ENCODE measurements at places on chromosomes 11 and 22. TPM values are rescaled to one million over a fixed set of nuclear protein-coding genes. Genes with fewer than 3 reads are reported as not detected.

GRCh38 chr11:45025716-45026492, 75.2 kb upstream of the TP53I11 start:
- no peak overlapping the region for H3K4me3 ChIP-seq
- DNase-seq: no peak
- no peak overlapping the region for H3K27ac ChIP-seq
- H3K36me3 ChIP-seq: no peaks in the 10 kb centered on the region
- no peaks in the 10 kb centered on the region for H3K27me3 ChIP-seq
- peaks cover 8% of the 10 kb centered on the region for H3K4me1 ChIP-seq

UBQLN3 gene
- not detected for polyA plus RNA-seq

- DNase-seq: no peak
- H3K36me3 ChIP-seq: no peaks in the 10 kb centered on the region
- H3K27ac ChIP-seq: no peak overlapping the region
- no peaks in the 10 kb centered on the region for H3K27me3 ChIP-seq
These were observed 31.2 kb upstream of the C11orf87 start for GRCh38 chr11:109390752-109391151.

GRCh38 chr11:7532405-7533145, 18.8 kb downstream of the PPFIBP2 start:
- no peak for DNase-seq
- peaks cover 3% of the 10 kb centered on the region for H3K36me3 ChIP-seq
- no peaks in the 10 kb centered on the region for H3K27me3 ChIP-seq
- no peak overlapping the region for H3K4me3 ChIP-seq
- H3K4me1 ChIP-seq: peaks cover 97% of the 10 kb centered on the region
- peak overlapping the region; percentile 61 for H3K27ac ChIP-seq

SCN3B gene
- 0.02 TPM for polyA plus RNA-seq

DNA sequence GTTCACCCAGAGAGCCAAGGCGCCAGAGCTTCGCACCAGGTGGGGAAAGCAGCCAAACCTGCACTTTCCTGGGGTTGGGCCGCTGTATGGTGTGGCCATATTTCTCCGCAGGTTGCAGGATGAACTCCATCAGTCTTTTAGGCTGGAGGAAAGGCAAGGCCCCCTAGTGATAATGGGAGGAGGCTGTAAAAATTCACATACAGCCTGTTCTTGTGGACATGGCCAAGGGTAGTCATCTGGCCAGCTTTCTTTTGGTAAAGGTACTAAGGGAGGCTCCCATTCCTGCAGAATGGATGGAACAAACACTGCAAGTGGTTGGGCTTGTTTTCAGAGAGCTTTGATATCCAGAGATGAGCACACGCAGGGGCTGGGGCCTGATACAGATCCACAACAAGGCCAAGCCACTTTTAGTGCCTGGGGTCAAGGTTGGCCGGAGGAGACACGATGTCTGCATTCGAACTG, 29.6 kb downstream of the C22orf31 start:
- no peak overlapping the region for H3K4me3 ChIP-seq
- H3K4me1 ChIP-seq: no peaks in the 10 kb centered on the region
- H3K27me3 ChIP-seq: no peaks in the 10 kb centered on the region
- H3K36me3 ChIP-seq: no peaks in the 10 kb centered on the region

DNA sequence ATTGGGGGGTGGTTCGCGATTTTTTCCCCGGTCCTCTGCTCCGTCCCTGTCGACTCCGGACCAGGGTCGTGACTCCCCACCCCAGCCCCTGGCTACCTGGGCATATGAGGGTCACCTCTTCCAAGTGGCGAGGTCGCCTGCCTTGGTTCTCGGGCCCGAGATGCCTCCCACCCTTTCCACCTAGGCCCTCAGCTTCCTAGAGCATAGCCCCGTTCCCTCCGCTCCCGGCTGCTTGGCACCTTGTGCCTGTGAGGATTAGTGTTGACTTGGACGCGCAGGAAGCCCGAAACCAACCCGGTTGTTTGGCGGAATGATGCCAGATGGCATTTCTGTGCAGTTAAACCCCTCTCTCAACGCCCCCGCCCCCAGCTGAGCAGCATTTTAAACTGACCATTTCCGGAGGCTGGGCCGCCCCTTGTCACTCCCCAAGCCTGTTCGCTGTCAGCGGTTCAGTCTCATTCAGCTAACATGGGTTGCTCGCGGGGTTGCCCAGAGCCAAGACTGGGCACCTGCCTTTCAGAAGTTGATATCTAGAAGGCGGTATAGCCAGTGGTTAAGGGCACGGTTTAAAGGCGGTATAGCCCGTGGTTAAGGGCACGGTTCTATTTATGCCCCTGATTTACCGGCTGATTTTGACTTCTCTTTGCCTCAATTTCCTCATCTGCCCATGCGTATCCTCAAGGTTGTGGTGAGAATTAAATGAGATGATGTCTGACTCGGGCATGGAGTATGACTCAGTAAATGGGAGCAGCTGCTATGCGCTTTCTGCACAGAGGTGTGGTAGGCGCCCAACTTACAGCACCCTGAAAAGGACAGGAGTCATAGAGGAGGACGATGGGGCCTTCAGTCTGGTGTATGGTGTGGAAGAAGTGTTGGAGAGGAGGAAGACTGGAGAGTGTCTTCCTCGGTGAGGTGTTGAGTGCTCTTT, 639 bp downstream of the INCENP start:
- H3K27ac ChIP-seq: peak overlapping the region; percentile 90
- peaks cover 15% of the 10 kb centered on the region for H3K36me3 ChIP-seq
- no peak for DNase-seq
- no peaks in the 10 kb centered on the region for H3K27me3 ChIP-seq

GRCh38 chr22:29151316-29151715, 54.4 kb upstream of the EMID1 start:
- H3K27ac ChIP-seq: no peak overlapping the region
- H3K4me3 ChIP-seq: no peak overlapping the region
- no peaks in the 10 kb centered on the region for H3K27me3 ChIP-seq
- peaks cover 5% of the 10 kb centered on the region for H3K4me1 ChIP-seq
- H3K36me3 ChIP-seq: no peaks in the 10 kb centered on the region
- DNase-seq: no peak

DNA sequence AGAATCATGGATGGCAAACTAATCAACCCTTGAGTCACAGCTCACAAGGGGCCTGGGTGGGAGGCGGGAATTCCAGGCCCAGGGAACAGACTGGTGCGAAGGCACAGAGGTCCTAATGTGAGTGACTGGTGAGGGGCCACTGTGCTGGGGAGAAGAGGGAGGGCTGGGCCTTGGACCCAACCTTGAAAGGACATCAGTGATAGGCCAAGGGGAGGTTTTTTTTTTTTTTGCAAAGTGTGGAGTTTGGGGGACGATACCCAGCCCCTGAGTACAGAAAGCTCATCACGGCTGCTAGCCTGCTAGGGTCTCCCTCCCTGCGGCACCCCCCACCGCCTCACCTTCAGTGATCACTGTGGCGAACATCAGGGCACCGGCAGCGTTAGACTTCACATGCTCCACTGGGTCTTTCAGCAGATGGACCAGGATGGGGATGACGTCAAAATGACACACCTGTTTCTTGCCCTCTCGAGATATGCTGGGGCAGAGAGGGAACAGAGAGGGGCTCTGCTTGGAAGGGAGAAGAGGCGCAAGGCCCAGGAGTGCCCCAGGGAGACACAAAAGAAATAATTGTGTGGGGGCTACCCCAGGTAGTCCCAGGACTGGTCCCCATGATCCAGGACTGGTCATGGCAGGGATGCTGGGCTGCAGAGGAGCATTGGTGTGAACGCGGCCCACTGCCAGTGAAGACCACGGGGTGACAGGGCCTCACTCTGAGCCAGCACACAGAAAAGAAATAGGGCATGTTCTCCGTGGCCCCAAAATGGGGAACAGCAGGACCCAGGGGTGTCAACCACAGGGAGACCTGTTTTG, 8.6 kb upstream of the GNAZ start:
- H3K36me3 ChIP-seq: no peaks in the 10 kb centered on the region
- H3K4me3 ChIP-seq: no peak overlapping the region
- no peaks in the 10 kb centered on the region for H3K27me3 ChIP-seq
- no peaks in the 10 kb centered on the region for H3K4me1 ChIP-seq

DNA sequence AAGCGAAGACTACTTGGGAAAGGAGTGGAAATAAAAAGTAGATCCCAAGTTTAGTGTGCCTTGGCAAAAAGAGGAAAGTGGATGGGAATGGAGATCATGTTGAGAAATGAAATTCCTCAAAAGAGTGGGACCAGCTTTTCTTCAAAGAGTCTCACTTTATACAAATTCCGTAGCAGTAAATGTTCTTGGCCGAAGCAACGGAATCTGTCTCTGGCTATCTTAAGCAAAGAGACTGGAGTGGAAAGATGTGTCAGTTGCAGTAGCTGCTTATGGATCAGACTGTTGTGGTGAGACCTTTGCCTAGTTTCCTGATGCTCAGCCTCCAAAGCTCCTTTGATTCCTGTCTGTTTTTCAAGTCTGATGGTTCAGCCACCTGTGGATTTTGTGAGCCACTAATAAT, 73.6 kb downstream of the CSTPP1 start:
- H3K4me1 ChIP-seq: 0 out of 2 replicates have a peak, but pooled peaks cover under 1% of the 10 kb centered on the region
- H3K27me3 ChIP-seq: no peaks in the 10 kb centered on the region

- no peaks in the 10 kb centered on the region for H3K36me3 ChIP-seq
- DNase-seq: no peak
- no peaks in the 10 kb centered on the region for H3K4me1 ChIP-seq
These were observed 19.4 kb downstream of the RPS6KA4 start for GRCh38 chr11:64378335-64378880.

MPPED2 gene
- polyA plus RNA-seq: 0.38 TPM

DNA sequence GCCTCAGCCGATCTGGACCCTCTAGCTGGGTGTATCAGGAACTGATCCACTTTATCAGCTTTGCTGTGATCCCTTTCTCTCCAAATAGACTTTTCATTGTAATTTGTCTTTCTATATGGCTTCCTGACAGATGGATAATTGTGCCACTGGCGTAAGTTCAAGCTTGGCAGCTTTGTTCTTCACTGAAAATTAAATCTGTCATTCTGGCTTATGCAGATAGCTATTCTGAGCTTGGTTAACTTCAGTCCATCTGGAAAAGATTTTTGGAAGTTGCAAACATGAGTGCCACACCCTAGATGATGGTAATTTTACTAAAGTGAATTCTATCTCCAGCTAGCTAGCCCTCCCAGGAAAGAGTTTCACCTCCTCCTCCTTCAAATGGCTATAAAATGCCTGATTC, 8.1 kb downstream of the OR5A2 start:
- H3K27me3 ChIP-seq: no peaks in the 10 kb centered on the region
- no peaks in the 10 kb centered on the region for H3K36me3 ChIP-seq
- H3K4me1 ChIP-seq: no peaks in the 10 kb centered on the region
- DNase-seq: no peak

C11orf91 gene
- not detected for polyA plus RNA-seq

SLC22A8 gene
- polyA plus RNA-seq: not detected

DNA sequence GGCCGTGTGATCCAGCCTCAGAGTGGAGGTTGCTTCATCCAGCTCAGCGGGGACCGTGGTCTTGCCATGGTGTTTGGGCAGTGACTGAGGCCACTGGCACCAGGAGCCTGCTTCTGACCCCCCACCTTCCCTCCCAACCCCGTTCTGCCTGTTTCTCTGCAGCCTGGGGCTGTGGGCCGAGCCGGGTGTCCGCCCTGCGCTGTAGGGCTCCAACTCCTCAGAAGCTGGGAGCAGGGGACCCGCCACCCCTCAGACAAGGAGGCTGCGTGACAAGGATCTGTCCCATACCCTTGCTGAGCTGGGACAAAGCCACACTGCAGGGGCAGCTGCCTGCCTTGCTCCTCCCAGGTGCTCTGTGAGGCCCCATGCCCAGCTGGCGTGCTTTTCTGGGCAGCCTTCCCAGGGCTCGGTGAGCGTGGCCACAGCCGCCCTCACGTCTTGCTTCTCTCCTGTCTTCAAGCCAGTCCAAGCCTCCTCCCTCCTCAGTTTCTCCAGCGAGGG, 11.7 kb upstream of the ARFGAP3 start:
- H3K4me3 ChIP-seq: no peak overlapping the region
- H3K27me3 ChIP-seq: no peaks in the 10 kb centered on the region
- H3K4me1 ChIP-seq: no peaks in the 10 kb centered on the region
- no peak for DNase-seq
- H3K36me3 ChIP-seq: peaks cover 17% of the 10 kb centered on the region

- DNase-seq: no peak
- H3K4me3 ChIP-seq: no peak overlapping the region
- H3K4me1 ChIP-seq: no peaks in the 10 kb centered on the region
- no peaks in the 10 kb centered on the region for H3K27me3 ChIP-seq
- no peaks in the 10 kb centered on the region for H3K36me3 ChIP-seq
These were observed 138.5 kb downstream of the SWAP70 start for GRCh38 chr11:9802291-9802861.

DNA sequence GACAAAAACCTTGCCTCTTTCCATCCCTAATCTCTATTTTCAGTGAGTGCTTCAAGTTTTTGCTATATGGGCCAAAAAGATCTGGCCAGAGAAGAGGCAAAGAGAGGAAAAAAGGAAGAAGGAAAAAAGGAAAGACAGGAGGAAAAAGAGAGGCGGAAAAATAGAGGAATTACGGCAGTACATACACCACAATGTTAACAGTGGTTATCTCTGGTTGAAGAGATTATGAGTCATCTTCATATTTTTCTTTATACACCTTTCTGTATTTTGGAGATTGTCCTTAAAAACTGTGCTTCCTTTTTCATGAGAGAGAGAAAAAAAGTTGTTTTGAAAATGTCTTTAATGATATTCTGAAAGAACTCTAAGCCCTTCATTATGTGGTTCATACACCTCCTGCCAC, 133.7 kb downstream of the SBF2 start:
- H3K4me3 ChIP-seq: no peak overlapping the region
- H3K36me3 ChIP-seq: no peaks in the 10 kb centered on the region
- no peak overlapping the region for H3K27ac ChIP-seq
- no peak for DNase-seq
- H3K4me1 ChIP-seq: no peaks in the 10 kb centered on the region

TRIM64 gene
- not detected for polyA plus RNA-seq

- no peak overlapping the region for H3K4me3 ChIP-seq
- H3K27me3 ChIP-seq: no peaks in the 10 kb centered on the region
- DNase-seq: no peak
- H3K4me1 ChIP-seq: no peaks in the 10 kb centered on the region
- no peak overlapping the region for H3K27ac ChIP-seq
- no peaks in the 10 kb centered on the region for H3K36me3 ChIP-seq
These were observed 13.6 kb downstream of the PLEKHB1 start for GRCh38 chr11:73659961-73660360.

SLC43A3 gene
- 189 TPM for polyA plus RNA-seq

- no peak overlapping the region for H3K4me3 ChIP-seq
- DNase-seq: no peak
- H3K36me3 ChIP-seq: no peaks in the 10 kb centered on the region
- H3K27me3 ChIP-seq: peaks cover 3% of the 10 kb centered on the region
- no peaks in the 10 kb centered on the region for H3K4me1 ChIP-seq
These were observed 132.1 kb upstream of the RASSF10 start for GRCh38 chr11:12876988-12877387.

MRGPRF gene
- not detected for polyA plus RNA-seq

GRCh38 chr11:84089072-84090057, 803.2 kb upstream of the CCDC90B start:
- H3K27ac ChIP-seq: no peak overlapping the region
- H3K4me1 ChIP-seq: no peaks in the 10 kb centered on the region
- H3K27me3 ChIP-seq: no peaks in the 10 kb centered on the region
